Central memory CD4-positive, alpha-beta T cell (primary cell): ENCODE measurements at places on chromosomes 5 and 9.

DNA sequence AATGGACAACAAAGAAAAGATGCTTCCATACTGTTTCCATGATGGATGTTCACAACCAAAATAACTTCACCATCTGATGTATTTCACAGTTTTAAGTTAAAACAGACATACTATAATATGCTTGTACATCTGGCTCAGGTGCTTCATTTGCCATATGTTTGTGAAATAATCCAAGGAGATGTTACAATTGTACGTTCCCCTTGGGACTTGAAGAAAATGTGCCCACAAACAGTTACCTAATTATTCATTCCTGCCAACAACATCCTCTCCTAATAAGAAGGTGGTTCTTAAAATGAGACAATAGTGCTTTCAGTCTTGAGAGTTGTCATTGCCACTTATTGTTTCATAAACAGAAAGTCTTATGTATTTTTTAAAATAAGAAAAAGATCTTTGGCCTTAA is 33.1 kb upstream of the SMARCA2 start:
- DNase-seq: no peak

DNA sequence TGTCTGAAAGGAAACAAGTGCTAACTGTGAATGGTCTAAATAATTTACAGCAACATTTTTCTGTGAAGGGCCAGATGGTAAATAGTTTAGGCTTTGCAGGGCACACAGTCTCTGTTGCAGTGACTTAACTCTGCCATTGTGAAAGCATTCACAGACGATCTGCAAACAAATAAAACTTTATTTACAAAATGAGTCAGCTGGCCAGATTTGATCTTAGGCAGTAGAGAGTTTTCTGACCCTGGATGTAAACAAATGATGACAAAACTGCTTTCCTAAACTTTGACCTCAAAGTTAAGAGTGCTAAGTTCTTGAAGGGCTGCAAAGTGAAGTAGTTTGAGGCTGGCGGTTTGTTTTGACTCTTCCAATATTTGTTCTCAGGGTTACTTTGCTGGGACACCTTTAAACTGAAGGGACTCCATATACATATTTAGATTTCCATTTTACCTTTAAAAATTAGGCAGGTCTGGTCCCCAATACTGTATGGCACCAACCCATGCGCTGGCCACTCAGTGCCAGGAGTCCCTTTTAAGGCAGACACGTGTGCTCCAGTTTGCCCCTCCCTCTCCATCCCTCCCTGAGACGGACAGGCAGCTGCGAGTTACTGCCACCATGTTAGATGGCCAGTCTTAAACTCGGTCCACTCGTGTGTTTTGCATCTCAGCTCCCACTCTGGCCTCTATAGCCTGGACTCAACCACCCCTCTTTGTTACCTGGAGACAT is 4.0 kb upstream of the ADAMTS16 start:
- DNase-seq: no peak

- no peak for DNase-seq
Measured at GRCh38 chr9:18327121-18327520, 146.8 kb upstream of the ADAMTSL1 start.

DNA sequence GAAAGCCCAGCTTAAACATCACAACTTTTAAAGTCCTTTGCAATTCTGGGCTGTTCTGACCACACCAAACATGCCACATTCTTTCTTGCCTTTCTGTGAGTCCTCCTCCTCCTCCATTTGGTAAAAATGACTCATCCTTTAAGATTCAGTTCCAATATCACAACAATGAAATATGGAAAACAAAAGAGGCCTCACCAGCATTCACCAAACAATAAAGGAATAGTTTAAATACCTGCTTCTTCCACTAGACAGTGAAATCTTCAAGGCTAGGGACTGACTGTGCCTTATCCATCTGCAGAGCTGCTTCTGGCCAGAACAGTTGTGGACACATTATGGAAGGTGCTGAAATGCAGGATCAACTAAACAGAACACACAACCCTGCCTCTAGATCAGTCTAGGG is 36.0 kb downstream of the NR6A1 start:
- no peak for DNase-seq

- peak; percentile 70 for DNase-seq
Measured at GRCh38 chr9:114382699-114383520, 4.9 kb downstream of the AKNA start.
